Esophagus mucosa (tissue), 1 donor: ENCODE measurements at places on chromosomes 3 and 15. TPM values are rescaled to one million over a fixed set of nuclear protein-coding genes. Genes with fewer than 3 reads are reported as not detected.
A peak's percentile ranks its signal among the peaks of the same experiment; 100 is the strongest.

GRCh38 chr3:36992806-36993325, at the start of gene EPM2AIP1:
EPM2AIP1 (minus strand) TSS chr3:36993131; CDS start chr3:36993077, 54 bp downstream.
- peak; percentile 96 for ATAC-seq

GRCh38 chr3:126773783-126774182, 69.7 kb downstream of the CHCHD6 start:
- ATAC-seq: no peak

DNA sequence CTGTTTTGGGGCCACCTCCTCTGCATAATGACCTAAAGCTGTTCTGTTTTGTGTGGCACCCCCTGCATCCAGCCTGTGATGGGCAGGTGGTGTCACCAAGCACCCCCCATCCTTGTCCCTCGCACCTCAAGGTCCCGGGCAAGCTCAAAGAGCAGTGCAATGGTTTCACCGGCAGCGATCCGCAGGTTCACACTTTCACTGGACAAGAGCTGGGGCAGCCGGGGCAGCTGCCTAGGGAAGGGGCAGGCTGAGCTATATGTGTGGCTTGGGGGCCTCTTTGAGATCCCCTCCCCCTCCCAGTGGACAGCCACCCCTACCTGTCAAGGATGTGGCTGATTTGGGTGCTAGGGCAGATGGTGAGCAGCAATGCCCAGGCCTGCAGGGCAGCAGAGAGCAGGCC, 3.1 kb downstream of the IFRD2 start:
- ATAC-seq: no peak

GRCh38 chr3:71575433-71575832, 8.1 kb downstream of the FOXP1 start:
- ATAC-seq: no peak

WDR93 gene
- not detected for total RNA-seq

SLCO2A1 gene
- 17.6 TPM for total RNA-seq

DNA sequence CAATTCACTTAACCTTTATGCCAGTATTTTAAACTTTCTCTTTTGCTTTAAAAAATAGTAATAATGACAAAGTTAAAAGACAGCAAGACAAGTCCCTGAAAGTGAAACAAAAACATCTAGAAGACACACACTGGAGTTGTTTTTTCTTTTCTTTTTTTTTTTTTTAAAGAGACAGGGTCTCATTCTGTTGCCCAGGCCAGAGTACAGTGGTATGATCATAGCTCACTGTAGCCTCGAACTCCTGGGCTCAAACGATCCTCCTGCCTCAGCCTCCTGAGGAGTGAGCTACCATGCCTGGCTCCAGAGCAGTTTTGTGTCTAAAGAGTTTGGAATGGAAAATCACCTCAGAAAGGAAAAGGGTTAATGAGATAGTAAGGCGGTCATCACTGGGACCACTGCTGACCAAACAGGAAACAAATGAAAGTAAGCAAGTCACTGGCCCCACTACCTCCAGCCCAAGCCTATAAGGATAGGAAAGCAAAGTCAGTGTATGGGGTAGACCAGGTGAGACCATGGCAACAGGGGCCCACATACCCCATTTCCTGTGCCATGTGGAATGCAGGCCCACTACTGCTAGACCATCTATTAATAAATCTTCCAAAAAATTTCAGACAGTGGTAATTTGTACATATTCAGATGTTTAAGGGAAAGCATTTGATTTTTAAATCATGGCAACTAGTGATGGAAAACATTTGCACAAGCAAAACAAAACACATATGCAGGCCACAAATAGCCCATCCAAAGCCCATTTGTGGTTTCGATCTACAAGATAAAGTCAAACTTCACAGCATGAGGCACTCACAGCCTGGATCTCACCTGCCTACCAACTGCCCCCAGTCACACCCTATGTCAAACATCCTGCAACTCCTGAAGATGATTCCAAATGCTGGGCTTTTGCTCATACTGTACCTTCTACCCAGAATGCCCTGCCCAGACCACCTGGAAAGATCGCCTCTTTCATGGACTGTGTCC, 62.6 kb downstream of the OSBPL10 start:
- peak; percentile 13 for ATAC-seq

- ATAC-seq: peak; percentile 89
These were observed 125.1 kb downstream of the TIGIT start for GRCh38 chr3:114418724-114419543.

DNA sequence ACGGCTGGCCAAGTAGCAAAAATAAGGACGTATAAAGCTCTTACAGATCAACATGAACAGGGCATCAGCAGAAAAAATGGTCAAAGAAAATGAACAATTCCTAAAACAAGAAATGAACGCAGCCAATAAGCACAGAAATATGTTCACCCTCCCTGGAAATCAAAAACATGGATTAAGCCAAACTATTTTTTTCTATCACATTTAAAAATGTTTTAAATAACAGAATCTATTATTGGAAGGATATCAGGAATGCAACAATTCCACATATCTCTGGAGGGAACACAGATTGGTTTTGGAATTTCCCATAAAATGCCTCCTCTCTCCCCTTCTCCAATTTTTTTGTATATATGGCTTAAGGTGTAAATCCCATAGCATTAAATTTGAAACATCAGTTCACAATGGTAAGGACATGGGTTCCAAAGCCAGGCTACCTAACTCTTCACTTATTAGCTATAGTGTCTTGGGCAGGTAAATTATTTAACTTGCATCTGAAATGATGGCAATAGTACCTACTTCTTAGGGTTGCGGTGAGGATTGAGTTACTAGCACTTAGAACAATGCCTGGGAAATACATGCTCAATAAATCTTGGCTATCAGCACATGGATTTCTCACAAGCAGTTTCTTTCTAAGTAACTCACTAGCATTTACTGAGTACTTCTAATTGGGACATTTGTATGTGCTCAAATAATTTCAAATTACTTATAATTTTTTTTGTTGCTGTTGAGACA, 10.1 kb downstream of the UACA start:
- no peak for ATAC-seq

SLC15A2 gene
- 3.8 TPM for total RNA-seq

DNA sequence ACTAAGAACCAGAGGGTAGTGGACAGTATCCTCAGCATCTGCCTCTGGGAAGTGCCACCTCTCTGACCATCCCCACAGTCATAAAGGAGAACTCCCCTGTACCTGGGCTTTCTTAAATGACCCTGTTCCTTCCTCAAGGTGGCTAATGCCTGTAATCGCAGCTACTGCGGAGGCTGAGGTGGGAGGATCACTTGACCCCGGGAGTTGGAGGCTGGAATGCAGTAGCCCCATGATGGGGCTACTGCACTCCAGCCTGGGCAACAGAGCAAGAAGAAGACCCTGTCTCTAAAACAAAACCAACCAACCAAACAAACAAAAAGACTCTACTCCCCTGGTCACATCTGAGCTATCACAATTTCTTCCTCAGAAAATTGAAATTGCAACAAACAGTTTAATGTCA, 848 bp upstream of the BUB1B start:
- no peak for ATAC-seq

- peak; percentile 37 for ATAC-seq
These were observed 264.6 kb downstream of the RORA start for GRCh38 chr15:60964527-60964926.

DNA sequence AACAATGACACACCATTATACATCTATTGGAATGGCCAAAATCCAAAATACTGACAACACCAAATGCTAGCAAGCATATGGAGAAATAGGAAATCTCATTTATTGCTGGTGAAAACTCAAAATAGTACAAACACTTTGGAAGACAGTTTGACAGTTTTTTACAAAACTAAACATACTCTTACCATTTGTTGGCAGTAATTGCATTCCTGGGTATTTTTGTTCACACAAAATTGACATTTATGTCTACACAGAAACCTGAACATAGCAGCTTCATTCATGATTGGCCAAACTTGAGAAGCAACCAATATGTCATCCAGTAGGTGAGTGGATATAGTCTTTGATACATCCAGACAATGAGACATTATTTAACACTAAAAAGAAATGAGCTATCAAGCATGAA, 489.9 kb downstream of the PLOD2 start:
- ATAC-seq: no peak

GRCh38 chr3:146839727-146840375, 234.7 kb upstream of the PLSCR5 start:
- ATAC-seq: no peak

- ATAC-seq: no peak
These were observed 164.8 kb downstream of the ERC2 start for GRCh38 chr3:56303487-56303886.

CDC25A gene
- 3.8 TPM for total RNA-seq

DNA sequence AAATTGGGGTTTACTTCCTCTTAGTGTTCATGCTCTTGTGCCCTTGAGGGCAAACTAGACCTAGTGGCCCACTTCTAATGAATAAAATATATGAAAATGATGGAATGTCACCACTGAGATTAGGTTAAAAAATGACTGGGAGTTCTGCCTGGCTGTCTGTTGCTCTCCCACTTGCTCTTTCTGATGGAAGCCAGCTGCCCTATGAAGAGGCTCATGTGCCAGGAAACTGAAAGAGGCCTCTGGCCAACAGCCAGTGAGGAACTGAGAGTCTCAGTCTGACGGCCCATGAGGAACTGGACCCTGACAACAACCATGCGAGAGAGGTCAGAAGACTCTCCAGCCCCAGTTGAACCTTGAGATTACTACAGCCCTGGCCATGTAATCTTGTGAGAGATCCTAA, 107.1 kb upstream of the FHIT start:
- no peak for ATAC-seq

- ATAC-seq: no peak
These were observed 379.0 kb upstream of the SGO1 start for GRCh38 chr3:20564966-20565365.

CLDN11 gene
- total RNA-seq: 1.2 TPM

P2RY14 gene
- 0.88 TPM for total RNA-seq

- ATAC-seq: no peak
These were observed 54.7 kb downstream of the TRPM1 start for GRCh38 chr15:31046759-31047359.

DNA sequence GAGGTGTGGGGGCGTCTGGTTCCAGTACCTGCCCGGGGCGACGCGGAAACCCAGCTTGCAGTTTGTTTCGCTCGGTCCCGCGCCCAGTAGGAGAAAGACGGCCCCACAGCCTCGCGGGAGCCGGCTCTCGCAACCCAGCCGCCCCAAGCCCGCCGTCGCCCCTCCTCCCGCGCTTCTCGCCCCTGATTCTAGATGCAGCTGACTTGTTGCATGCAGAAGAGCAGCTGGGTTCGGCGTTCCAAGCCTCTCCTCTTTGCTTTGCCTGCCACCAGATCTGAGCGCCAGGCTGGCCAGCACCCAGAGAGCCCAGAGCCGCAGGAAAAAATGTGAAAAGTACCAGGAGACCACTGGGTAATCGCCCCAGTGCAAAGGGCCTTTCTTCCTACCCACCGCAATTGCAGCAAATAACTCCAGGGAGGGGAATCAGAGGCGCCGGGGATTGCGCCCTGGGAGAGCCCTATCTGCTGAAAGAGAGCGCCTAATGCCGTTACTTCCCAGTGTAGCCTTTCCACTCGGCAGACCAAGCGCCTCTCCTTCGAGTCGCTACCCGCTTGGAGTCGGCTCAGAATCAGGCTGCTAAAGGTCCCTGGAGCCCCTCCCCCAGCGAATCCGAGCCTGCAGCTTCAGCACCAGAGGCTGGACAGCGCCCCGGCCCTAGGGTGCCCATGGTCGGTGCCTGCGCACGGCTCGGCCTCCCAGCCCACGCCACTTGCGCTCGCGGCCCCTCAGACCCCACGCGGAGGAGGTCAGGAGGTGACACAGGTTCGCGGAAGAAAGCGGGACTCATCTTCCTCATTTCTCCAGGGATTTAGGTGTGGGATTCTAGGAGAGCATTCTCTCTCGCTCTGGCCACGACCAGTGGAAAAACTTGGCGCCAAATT, 15.7 kb upstream of the AEN start:
- peak; percentile 64 for ATAC-seq

- ATAC-seq: no peak
These were observed 61.2 kb upstream of the ICE2 start for GRCh38 chr15:60540002-60540651.

GRCh38 chr15:89413877-89414276, 79.3 kb upstream of the POLG start:
- no peak for ATAC-seq

CCDC51 gene
- total RNA-seq: 15.3 TPM

DNA sequence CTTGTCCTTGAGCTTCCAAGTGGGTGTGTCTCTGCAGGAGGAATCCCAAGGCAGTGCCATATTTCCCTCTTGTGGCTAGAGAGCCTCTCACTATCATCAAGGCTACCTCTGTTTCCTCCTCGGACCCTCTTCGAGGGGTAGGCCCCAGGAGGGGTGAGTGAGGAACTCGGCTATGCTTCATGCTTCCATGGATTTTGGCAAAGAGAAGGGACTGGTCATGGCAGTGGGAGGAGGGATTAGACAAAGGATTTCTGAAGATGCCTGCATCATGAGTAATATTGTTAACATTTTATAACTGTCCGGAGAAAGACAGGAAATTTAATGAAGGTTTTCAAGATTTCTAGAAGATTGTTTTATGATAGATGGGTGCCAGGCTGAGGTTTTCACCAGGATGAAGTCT, 241.5 kb downstream of the CLSTN2 start:
- ATAC-seq: no peak

DNA sequence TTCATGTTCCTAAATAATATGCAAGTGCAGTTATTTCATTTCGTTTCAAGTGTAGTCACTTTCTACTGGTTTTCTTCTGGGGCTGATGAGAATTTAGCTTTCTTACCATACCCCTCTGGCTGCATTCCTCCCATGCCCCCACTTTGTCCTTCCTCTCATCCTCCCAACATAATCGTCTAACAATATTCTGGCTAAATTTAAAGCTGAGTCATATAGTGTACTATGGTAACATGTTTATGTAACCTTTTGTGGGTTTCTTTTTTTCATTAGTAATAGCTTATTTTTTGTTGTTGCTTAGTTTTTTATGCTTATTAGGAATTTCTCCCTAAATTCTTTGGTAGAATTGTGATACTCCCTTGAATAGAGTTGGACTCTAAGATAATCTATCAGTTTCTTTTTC, 30.5 kb downstream of the DUT start:
- ATAC-seq: no peak
